ENCODE measurements at places on chromosomes 13 and 19.

DNA sequence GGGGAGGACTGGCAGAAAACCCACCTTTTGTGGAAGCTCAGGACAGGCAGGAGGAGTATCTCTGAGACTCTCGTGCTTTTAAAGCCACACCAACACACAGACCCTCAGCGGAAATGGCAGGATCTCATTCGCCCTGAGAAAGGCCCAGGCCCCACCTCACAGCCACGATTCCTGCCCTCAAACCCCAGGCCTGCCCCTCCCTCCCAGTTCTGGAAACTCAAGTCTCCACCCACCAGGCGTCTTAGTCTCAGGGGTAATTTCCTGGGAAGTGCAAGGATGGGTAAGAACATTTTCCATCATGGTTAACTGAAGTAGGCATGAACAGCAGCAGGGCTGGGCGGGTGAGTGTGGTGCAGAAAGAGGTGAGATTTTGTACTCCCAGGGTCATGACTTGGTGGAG lies 8.0 kb upstream of the PDE4C start:
- no peak for DNase-seq

DNA sequence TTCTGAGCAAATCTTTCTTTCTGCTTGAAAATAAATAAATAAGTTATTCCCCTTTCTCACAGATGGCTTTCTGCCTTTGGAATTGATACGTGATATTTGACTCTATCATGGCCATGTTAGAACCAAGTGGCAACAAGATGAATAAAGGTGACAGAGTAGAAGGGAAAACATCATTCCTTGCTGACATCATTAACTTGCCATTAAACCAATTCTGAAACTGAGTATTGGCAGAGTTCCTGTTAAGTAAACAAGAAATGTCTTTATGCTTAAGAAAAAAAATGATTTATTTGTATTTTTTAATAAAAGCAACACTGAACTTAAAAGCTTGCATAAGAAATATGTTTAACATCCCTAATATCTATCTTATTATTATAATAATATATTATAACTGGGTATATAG lies 828.1 kb downstream of the PCDH9 start:
- DNase-seq = no peak

DNA sequence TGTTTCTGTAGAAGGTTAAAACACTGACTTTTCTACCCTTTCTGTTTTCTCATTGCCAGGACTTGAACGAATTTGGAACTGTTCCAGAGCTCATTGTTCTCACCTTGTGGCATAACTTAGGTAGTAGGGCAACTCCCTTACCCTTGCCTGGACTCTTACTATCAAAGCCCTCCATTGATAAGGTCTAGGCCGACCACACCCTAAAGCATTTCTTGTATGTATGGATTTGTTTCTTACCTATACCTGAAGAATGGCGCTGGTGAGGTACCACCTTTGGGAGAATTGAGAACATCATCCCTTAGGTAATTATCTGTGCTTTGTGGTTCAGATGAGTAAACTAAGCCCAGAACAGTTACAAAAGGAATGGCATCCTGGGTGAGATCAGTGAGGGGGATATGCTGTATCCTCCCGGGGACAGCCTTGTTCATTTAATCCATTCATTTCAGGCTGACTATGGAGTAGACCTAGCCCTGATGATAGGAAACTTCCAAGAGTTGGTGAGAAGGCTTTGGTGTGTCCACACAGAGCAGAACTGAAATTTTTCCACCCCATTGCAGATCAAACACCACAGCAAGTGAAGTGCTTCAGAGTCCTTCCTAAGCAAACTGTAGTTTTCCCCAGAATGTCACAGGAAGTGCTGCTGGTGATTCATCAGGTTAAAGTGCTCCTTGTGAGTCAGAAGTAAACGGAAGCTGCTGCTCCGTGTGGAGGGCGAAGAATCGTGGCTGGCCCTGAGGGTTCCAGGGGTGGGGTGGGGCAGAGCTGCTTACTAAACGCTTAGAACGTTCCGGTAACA lies 113.0 kb downstream of the TEX26 start:
- no peak for DNase-seq

- DNase-seq = no peak
These were observed 14.4 kb upstream of the SACS start for GRCh38 chr13:23447927-23448326.

GRCh38 chr13:88701551-88701950 lies 1030.4 kb downstream of the SLITRK5 start:
- no peak for DNase-seq

DNA sequence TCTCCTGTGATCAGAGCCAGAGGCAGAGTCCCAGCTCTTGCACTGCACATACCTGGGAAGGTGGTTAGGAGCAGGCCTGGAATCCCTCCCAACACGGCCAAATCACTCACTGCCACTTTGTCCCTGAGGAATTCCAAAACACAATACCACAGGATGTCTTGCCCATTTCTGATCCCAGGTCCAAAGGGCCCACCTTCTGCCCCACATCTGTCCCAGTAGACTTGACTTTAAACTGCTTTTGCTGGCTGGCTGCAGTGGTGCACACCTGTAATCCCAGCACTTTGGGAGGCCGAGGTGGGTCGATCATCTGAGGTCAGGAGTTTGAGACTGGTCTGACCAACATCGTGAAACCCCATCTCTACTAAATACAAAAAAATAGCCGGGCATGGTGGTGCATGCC lies 18.9 kb downstream of the ZNF536 start:
- no peak for DNase-seq

DNA sequence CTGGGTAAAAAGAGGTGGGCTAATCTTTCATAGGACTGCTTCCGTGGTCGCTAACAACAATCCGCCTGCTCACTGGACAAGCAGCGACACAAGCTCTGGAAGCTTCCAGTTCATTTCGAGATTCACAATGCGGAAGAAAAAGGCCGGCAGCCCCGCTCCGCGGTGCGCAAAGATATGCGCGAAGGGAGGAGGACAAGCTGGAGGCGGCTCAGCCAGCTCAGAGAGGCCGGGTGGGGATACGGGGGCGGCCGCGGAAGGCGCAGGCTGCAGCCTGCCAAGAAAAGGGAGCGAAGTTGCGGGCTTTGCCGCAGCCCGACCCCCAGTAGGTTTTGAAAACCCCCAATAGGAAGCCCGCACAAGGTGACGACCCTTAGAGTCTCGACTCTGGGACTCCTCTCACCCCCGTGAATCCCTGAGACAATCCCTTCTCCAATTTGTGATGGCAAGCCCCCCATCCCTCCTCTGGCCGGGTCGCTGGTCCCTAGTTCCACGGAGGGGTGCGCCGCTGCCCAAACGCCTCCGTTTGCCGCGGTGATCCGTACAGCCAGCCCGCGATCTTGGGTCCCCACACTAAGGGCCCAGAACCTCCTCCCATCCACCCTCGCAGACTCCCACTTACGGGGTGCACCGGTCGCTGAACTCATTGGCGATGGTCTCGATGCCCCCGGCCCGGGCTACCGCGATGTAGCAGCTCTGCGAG lies 697 bp downstream of the HSPH1 start:
- DNase-seq = no peak

- DNase-seq = no peak
These were observed 302.8 kb downstream of the MYO16 start for GRCh38 chr13:108932196-108932595.

GRCh38 chr13:29935309-29935981 lies 85.0 kb upstream of the UBL3 start:
- peak; percentile 65 for DNase-seq

GRCh38 chr13:109651311-109651710 lies 135.1 kb downstream of the IRS2 start:
- no peak for DNase-seq

DNA sequence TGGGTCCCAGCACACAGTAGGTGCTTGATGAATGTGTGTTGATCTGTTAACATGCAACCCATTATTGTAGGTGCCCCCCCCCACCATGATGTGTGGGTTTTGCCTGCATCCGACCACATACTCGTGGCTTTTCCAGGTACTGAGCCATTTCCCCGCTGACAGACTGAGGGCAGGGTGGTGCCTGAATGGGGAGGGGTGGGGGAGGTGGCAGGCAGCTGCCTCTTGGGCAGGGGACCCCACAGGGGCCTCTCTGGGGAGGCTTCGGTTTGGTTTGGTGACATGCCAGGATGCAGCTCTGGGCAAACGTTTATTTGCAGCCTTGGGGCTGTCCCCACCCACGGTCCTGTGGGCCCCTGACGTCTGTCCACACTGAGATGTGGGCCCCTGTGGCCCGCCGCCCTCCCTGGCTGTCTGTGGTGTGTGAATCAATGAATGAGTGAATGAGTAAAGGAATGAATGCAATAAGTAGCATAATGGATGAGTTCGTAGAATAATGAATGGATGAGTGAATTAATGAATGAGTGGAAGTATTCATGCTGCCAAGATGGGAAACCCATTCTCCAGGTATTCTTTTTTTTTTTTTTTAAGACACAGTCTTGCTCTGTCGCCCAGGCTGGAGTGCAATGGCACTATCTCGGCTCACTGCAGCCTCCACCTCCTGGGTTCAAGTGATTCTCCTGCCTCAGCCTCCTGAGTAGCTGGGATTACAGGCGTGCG lies 9.0 kb upstream of the JUND start:
- DNase-seq = no peak

GRCh38 chr19:33302974-33303790 lies 848 bp upstream of the CEBPA start:
- DNase-seq = peak; percentile 23

- no peak for DNase-seq
These were observed 5.1 kb downstream of the IGFLR1 start for GRCh38 chr19:35736913-35737886.

DNA sequence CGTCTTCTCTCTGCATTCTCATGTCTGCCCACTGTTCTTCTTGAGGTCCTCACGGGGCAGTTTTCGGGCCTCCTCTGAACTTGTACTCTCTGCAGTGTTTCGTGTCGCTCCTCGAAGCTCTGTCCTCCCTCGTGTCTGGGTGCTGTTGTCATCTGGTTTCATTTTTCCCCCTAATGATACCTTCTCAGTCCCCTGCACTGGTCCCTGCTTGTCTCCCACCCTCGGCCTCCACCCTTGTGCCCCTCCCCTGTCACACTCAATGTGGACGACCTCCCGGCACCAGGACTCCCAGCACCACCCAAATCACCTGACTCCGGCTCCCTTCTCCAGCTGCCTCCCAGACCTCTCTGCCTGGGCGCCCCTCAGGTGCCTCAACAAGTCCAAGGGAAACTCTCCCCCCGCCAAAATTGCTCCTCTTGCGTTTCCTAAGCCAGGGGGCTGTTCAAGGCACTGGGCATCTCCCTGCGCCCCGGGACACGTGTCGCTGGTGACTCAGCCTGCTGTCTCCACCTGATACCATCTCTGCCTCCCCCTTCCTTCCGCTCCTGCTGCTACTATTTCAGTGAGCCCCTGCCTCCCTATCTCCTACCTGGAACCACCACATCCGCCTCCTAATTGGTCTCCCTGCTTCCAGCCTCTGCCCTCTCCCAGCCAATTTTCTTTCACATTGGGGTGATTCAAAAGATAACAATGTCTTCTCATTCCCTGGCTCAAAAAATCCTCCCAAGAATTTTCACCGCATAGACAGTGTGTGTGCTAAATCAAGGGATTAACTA lies 49.5 kb downstream of the RFX2 start:
- DNase-seq = no peak

DNA sequence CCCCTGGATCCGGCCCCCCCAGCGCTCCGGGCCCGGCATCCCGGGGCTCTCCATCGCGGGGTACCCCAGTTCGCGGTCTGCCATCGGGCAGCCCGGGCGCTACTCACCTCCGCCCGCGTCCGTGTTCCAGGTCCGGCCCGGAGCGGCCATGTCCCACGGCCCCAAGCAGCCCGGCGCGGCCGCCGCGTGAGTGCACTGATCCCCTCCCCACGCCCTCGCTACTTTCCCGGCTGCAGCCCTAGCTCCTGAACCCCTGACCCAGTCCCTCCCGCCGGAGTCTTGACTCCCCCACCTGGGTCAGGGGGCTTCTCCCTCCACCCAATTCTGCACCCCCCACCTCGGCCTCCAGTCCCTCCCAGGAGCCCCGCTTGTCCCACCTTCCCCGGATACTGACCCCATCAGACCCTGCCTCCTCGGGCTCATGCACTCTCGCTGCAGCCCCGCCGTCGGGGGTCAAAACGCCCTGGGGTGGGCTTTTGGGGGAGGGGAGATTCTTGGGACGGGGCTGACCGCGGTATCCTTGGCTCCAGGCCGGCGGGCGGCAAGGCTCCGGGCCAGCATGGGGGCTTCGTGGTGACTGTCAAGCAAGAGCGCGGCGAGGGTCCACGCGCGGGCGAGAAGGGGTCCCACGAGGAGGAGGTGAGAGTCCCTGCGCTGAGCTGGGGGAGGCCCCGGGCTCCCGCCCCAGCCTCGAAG lies 566 bp downstream of the HMG20B start:
- no peak for DNase-seq

- DNase-seq = no peak
These were observed 1941.6 kb upstream of the PRR20A start for GRCh38 chr13:55199134-55199533.

GRCh38 chr19:41427647-41428480 lies 690 bp upstream of the B3GNT8 start:
- peak; percentile 79 for DNase-seq

GRCh38 chr19:14433554-14434501 lies 722 bp downstream of the PKN1 start:
- DNase-seq = peak; percentile 54

DNA sequence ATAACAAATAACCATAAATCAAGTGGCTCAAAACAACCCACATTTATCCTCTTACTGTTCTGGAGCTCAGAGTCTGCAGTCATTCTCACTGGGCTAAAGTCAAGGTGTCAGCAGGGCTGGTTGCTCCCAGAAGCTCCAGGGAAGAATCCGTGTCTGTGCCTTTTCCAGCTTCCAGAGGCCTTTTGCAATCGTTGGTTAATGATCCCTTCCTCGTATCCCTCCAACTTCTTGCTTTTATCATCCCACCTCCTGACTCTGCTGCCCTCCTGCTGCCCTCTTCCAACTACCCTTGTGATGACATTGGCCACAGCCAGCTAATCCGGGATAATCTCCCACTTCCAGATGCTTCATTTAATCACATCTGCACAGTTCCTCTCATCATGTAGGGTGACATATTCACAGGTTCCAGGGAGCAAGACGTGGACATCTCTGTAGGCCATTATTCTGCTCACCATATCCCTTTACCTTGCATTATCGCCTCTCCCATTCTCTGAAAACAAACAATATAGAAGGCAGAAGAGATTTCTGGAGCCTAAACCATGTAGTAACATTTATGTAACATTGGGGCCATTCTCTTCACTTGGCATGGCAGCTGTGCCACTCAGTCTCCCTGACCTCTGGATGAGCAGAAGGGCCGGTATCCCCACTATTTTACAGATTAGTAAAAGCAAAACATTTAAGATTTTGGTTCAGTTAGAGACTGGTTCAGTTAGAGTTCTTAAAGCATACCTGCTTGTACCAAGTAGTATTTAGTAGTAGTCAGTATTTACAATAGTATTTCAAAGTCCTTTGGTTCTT lies 53.5 kb downstream of the RFC3 start:
- no peak for DNase-seq

DNA sequence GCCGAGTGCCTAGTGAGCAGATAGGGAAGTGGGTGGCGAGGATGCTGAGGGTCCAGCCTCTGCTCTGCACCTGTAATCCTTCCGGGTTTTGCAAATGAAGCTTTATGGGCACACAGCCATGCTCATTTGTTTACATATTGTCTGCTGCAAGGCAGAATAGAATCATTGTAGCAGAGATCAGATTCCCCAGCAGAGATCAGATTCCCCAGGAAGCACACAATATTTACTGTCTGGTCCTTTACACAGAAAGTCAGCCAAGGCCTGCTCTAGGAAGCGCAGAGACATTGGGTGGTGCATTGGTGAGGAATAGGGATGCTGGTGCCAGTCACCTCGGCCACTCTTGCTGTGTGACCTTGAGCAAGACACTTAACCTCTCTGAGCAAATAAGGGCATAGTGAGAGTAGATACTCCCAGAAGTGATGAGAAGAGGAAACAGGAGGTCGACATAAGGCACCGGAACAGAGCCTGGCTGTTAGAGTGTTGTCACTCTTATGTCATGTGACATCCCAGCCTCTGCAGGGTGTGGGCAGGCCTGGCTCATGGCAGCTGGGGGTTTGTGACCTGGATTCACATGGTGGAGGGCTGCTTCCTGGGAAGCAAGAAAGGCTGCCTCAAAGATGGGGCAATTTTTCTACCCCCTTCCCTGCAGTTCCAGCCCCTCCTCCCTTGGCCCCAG lies 25.6 kb downstream of the CARM1 start:
- DNase-seq = no peak
